Hypothalamus (tissue), 51 donors: ENCODE measurements at places on chromosomes 6 and 20.

DNA sequence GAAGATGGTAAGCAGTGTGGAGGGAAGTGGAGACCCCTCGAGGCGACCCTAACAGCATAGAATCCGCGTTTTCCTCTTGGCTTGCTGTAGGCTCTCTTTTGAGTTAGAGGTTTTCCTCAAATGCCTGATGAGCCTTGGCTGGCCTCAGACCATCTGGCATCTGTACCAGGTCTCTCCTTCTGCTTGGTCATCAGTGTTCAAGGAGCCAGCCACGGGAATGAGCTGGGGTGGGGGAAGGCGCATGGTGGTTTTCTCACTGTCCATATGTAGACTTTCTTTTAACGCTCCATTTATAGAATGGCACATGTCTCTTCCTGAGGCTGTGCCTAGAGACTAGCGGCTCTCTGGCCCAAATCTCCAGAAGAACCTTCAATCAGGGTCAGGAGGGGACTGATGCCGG, 8.1 kb upstream of the GUCA1A start:
- no peak for DNase-seq

DNA sequence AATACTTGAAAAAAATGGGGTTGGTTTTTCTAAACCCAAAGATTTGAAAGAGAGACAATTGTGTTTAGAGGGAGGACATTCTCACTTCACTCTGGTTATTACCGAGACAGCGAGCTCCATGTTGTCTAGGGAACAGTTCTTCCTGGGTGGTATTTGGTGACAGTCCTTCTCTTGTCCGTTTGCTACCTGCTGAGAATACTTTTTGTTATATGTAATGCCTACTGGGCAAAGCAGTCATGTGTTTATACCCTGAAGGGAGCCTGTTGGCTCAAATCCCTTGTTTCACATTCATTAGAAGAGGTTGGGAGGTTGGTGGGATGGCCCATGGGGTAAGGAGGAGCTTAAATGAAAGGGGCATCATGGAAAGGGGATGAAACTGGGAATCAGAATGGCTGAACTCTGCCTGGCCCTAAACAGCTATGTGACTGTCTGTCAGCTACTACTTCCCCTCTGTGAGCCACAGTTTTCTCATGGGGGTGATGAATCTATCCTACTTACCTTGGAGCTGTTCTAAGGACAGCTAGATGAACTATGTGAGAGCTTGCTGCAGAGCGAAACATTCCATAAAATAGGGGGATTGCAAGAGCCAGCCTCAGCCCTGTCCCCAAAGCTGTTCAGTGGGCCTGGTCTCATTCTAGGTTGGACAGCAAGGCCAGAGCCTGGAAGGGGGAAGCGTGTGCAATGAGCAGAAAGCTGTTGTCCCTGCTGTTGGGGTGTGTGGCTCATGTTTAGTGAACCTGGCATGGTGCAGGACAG, 43.5 kb downstream of the FNDC1 start:
- DNase-seq: no peak

DNA sequence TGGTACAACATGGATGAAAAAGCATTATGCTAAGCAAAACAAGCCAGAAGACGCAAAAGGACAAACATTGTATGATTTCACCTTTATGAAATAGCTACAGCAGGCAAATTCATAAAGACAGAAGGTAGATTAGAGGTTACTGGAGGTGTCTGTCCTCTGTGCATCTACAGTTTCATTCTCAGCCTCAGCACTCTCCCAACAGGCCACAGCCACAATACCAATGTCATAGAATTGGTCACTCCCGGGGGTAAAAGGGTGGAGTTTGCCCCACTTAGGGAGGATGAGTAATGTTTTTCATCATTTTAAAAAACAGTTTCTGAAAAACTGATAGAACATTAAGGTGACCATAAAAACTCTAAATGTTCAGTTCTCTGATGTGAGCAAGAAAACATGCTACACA, 17.2 kb upstream of the TMX4 start:
- DNase-seq: no peak

- no peak for DNase-seq
These were observed 119.2 kb upstream of the INSM1 start for GRCh38 chr20:20248620-20249200.

- DNase-seq: no peak
These were observed 336.1 kb upstream of the POU3F2 start for GRCh38 chr6:98498144-98498775.

DNA sequence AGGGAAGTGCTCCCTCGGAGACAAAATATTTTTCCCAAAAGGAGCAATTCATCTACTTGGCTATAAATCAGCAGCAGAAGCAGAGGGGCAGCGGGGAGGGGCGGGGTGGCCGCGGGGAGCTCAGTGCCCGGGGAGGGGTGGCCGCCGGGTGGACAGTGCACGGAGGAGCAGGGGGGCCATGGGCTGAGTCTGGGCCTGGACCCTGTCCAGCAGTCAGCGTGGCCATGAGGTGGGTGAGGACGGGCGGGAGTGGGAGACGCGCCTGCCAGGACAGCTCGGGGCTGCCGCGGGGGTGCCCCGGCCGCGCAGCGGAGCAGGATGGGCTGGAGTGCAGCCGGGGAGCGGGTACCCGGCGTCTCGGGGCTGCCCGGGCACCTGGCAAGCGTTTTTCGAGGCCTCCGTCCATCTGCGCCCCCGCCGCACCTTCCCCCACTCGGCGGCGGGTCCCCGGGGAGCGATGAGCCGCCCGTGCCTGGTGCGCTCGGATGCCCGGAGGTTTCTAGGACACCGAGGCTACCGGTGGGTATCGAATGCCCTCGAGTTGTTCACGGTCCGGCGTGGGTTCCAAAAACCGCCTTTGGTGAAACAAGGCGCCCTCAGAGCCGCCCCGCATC, 229.5 kb downstream of the THBS2 start:
- DNase-seq: no peak

- peak; percentile 1 for DNase-seq
These were observed 112.0 kb upstream of the COL21A1 start for GRCh38 chr6:56359201-56359899.
